ENCODE measurements at places on chromosomes 2 and 18.

DNA sequence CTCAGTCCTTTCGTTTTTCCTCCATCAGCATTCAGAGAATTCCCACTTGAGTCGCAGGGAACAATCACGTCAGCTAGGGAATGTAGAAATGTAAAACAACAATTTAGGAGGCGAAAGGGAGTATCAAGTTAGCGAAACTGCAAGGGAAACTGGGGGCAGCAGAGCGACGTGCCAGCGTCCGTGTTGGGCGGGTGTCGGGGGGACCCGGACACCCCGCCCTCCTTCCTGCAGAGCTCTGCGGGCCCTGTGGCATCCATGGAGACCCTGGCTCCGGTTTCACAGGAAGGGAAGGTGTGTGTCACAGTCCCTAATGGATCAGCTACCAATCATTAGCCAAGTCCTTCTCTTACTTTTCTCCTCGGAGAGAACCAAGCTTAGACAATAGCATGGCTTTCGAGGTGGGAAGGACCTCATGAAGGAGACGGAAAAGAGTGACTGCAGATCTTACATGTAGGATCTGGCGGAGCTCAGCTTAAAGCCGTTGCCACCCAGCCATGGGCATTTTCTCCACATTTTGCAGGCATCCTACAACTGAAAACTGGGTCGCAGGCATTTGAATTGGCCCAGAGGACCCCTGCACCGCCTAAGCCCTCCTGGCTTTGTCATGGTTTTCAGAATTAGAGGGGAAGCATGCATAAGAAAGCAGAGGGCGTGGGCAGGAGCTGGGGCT, 33.7 kb downstream of the SOX11 start:
- DNase-seq = no peak

GRCh38 chr18:63488160-63488559, 11.4 kb downstream of the SERPINB5 start:
- no peak for DNase-seq

DNA sequence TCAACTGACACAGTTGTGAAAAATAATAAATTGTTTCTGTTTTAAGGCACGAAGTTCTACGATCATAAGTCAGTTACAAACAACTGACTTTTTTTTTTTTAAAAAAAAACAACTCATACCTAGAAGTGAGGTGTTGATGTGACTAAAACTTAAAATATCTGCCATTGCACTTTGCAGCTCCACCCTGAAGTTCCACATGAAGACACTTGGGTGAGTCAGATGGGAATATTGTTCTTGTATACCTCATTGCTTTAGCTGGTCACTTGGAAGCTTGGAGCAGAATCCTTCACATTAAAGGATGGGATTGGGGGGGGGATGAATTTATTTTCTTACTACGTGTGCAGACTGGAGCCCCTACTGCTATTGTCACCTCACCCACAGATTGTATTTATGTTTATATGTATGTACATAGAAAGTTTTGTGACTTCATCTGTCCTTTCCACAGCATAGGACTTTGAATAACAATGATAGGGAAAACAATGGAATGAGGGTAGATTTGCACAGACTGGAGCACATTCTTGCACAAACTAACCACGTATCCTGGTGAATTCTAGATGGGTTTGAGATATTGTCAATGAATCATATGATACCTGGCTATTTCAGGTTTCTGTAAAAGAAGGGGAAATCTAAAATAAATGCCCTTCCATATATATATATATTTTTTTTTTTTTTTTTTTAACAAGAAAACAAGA, 57.9 kb upstream of the ARHGAP15 start:
- no peak for DNase-seq

GRCh38 chr2:112317303-112318158, 42.1 kb downstream of the ZC3H6 start:
- DNase-seq = no peak

DNA sequence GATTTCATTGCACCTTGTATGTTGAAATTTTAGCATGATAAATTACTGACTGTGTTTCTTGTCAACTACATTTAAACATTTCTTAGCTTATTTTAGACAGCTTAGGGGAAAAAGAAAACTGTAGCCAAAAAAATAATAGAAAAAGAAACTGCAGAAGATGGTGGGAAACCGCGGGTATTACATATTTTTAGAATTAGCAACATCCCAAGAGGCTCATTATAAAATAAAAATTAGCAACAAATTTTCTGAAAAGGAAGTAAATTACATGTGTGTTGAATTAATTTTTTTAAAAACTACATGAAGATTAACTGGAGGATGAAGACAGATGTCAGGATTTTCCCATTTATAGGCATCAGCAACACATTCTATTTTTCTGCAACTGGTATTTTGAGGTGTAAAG, 4.3 kb downstream of the PELI1 start:
- DNase-seq = peak; percentile 18

GRCh38 chr2:118133916-118134315, 45.6 kb downstream of the INSIG2 start:
- DNase-seq = no peak

DNA sequence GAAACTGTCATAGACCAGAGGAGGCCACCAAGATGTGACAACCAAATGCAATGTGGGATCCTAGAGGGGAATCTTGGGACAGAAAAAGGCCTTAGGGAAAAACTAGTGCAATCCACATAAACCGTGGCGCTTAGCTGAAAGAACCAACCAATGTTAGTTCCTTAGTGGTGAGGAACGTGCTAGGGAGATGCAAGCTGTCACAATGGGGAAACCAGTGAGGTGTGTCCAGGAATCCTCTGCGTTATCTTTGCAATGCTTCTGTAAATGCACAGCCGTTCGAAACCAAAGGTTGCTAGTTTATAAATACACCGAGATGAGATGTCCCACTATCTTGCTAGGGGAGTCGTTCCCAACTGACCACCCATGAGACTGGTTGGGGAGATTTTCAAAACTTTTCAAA, 157.0 kb upstream of the ID2 start:
- DNase-seq = no peak

- peak; percentile 19 for DNase-seq
Observed at GRCh38 chr2:158505448-158505934, 48.7 kb downstream of the PKP4 start.

GRCh38 chr2:115294999-115295398, 852.6 kb downstream of the DPP10 start:
- DNase-seq = no peak

GRCh38 chr18:8962855-8963635, 139.5 kb upstream of the NDUFV2 start:
- no peak for DNase-seq

DNA sequence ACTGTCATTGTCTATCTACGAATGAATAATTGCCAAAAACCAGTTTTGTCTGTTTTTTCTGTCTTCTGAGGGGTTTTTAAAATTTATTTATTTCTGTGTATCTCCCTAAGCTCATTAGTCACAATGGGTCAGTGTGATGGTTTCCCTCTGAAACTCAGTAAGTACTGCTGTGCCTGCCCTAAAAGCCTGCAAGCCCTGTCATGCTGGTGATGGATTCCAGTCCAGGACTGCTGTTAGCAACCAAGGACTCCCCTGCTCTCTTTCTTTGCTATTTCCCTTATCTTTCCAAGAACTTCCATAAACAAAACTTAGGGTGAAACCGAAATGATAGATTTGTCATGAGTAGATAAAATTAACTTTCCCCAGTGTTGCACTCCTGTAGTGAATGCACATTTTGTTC, 11.8 kb upstream of the DSG2 start:
- DNase-seq = no peak

GRCh38 chr2:67169417-67170140, 227.6 kb upstream of the ETAA1 start:
- DNase-seq = no peak

DNA sequence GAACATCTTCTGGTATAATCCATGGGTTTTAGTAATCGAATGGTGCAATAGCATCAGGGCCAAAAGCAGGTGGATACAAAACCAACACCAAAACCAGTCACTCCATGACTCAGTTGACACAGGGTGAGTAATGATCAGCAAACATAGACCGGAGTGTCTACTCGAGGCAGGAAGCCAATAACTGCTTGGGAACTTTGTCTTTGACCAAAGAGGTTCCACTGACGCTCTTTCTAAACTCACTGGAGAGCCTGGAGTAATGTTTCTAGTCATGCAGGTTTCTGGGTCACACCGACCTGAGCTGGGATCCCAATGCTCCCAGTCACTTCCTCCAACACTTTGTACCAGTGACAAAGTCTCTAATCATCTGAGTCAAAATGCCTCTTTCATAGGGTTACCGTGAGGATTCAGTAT, 30.9 kb downstream of the MREG start:
- peak; percentile 86 for DNase-seq

- DNase-seq = no peak
Observed at GRCh38 chr2:74872389-74872836, 38.5 kb downstream of the HK2 start.

DNA sequence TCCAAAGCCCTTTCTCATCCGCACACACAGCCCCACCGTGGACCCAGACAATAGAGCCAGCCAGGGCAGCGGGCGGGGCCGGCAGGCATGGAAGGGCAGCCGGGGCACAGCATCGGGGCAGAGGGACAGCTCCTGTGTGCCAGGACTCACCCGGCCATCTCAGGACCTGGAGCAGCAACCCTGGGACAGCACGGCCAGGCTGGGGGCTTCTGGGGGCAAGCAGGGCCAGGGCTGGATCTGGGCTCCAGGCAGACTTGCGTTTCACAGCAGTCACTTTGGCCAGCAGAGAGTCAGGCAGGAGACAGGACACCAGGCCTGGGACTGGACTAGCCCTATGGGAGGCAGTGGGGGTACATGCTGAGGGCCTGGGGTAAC, 15.5 kb downstream of the ANO7 start:
- no peak for DNase-seq

DNA sequence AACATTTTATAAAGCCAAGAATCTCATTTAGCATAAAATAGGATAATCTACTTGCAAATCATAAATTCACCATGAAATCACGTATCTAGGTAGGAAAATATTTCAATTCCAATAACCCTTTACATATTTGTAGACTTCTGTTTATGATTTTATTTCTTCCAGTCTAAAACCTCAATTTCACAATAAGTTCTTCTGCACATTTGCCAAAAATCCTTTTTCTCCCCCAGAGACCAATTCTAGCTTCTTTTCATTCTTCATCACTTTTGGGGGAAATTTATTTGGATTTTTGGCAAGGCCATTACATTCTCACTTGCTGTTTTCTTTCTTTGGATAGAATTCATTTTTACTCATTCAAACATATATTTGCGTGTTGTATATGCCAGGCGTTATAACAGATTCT, 86.8 kb downstream of the SPRED2 start:
- no peak for DNase-seq

- DNase-seq = no peak
Observed at GRCh38 chr2:95279435-95280035, 5.3 kb downstream of the PROM2 start.

DNA sequence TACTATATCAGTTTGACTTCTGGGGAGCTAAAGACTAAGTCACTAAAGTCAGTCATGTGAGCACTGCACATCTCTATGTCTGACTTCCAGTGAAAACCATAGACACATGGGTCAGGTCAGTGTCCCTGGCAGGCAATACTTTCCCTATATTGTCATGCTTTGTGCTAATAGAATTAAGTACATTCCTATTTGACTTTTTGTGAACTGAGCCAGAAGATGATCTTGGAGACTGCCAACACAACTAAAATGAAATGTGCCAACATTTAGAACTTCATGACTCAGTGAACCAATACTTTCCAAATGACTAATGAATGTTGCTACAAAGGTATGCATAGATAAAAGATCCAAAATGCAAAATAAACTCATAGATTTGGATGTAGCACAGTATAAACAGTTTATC, 820.8 kb upstream of the FAM98A start:
- DNase-seq = no peak

GRCh38 chr2:240469239-240469636, 33.8 kb downstream of the GPC1 start:
- no peak for DNase-seq

- DNase-seq = no peak
Observed at GRCh38 chr2:12451726-12452125, 265.0 kb upstream of the TRIB2 start.

- DNase-seq = no peak
Observed at GRCh38 chr2:152874955-152875354, 156.5 kb downstream of the ARL6IP6 start.

DNA sequence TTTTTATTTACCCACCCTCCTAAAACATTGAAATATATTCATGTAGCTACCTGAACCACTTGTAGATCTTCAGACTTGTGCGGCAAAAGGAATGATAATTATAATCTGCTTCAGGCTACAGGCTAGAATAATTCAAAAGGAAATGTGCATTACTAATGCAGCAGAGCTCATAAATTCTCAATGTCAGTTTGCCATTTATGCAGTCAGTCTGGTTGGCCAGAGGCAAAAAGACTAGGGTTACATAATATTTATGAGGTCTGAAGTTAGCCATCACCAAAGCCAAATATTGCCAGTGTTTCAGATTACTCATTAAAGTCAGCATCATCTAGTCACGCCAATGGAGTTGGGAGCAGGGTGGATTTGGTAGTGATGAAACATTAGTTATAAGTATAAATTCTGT, 38.9 kb downstream of the METAP1D start:
- DNase-seq = no peak

DNA sequence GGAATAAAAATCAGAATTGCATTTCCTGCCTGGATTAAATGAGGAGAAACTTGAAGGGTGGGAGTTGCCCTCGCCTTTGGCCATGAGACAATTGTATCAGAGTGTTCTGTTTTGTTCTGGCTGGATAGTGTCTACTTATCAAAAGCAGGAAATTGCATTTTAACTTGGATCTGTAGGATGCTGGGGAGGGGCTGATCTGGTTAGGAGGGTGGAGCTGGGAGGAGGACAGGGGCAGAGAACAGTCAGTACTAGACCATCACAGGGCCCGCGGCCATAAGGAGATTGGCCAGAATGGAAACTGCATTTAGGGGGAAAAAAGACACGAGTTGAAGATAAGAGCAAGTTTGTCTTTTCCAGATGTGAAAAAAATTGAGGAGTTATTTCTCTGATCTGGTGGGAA, 199.1 kb upstream of the POU3F3 start:
- no peak for DNase-seq

All from HT-29 (cell line).